ENCODE measurements at places on chromosomes 2 and 18.
A peak's percentile ranks its signal among the peaks of the same experiment; 100 is the strongest.

DNA sequence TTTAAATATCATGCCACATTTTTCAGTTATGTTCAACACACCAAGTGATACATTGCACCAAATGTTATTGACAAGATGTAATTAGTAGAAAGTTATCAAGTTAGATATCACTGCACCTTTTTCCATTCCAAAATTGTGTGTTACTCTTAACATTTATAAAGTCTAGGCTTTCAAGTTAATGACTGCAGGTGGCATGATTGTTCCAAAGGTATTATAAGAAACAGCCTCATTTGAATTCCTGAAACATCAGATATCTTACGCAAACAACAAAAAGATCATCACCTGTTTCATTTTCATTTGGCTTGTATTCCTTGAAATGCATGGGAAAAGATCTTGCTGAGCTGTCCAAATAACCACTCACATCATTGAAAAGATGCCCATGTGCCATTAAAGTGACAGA, 1528.2 kb upstream of the ZEB2 start:
- no peak for DNase-seq

- no peak for DNase-seq
Measured at GRCh38 chr18:25349926-25350487, 2.0 kb downstream of the ZNF521 start.

DNA sequence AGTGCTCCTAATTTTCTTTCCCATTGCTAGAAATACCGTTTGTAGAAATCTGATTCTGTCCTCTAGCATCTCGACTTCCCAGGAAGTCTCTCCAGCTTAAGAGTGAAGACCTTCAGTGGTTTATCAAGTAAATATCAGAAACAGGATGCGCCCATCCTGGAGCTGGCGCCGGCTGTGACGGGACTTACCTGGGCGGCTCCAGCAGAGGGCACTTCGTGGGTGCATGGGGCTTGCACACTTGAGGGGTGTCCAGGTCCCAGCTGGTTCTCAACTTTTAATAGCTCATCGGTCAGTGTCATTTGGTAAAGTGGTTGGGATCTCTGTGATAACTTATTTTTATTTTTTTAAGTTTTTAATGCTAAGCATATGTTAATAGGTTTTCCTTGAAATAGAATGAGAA, 167.0 kb upstream of the TPO start:
- DNase-seq: no peak

DNA sequence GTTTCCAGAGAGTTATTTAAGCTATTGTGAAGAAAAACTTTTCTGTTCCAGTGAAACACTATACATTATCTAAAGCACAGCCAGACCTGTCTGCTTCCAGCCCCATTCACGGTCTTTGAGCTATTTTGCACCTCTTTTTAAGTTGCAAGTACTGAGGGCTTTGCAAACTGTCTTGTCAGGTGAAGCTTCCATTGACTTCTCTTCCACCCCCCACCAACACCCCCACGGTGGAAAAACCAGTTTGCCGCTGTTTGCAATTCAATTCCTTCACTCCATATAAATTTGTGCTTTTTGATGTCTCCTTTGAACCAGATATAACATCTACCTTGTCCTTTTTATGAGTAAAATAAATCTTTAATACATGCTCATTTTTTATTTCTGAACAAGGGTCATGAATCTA, 15.7 kb downstream of the B3GNT7 start:
- no peak for DNase-seq

DNA sequence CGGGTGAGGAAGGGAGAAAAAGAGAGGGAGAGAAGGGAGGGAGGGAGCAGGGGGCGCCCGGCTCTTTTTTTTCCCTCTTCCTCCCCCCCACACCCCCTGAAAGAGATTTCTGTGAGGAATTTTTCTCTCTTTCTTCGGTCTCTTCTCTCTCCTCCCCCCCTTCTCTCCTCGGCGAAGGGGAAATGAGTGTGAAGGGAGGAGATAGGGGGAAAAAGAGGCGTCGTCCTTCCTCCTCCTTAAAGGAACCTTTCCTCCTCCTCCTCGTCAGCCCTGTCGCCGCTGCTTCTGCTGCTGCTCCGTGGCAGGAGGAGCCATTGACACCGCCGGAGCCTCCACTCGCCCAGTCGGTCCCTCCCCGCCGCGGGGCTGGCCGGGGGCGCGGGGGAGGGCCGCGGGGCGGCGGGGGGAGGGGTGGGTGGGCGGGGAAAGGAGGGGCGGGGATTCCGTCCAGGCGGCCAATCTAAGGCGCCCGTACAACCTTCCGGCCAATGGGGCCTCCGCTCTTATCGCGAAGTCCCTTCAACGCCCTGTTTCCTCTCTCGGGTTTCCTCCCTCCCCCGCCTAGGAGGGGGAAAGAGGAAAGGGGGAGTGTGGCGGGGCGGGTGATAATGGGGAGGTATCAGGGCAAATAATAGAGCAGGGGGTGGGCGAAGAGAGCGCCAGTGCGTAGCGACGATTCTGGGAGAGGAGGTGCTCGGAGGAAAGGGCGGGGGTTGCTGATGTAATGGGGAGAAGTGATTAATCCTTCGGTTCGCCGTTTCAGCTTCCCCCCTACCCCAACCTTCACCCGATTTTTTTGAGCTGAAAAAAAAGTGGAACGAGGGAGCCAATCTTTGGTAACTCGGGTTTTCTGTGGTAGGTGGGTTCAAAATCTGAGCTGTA, at the start of gene FBXO11:
FBXO11 (minus strand) TSS at position 342 of the 882 bp plus-strand sequence. CDS start 778 bp downstream, outside the sequence.
- peak; percentile 91 for DNase-seq

DNA sequence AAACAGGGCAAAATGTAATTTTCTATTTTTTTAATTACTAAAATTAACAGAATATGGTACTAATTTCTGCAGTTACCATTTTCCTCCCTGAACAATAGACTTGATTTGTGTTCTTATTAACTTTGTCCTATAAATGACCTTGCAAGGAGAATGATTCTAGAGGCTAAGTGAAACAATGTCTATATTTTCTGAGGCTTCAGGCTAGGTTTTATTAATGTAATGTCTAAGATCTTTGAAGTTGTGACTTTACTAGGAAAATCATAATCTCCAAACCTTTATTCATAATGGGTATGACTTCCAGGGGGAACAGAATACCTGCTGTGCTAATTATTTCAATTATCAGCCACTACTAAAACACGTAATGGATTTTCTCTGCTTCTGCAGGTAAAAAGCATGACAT, 94.4 kb downstream of the TAF4B start:
- no peak for DNase-seq

- no peak for DNase-seq
Measured at GRCh38 chr2:54954705-54955357, 95.4 kb downstream of the RTN4 start.

- peak; percentile 63 for DNase-seq
Measured at GRCh38 chr2:170929686-170930050, 615 bp downstream of the GORASP2 start.

GRCh38 chr2:15732341-15733077, 140.8 kb downstream of the DDX1 start:
- DNase-seq: no peak

- DNase-seq: no peak
Measured at GRCh38 chr2:232629129-232629475, 4.3 kb upstream of the EFHD1 start.

GRCh38 chr2:46775722-46776121, 139.9 kb downstream of the MCFD2 start:
- DNase-seq: no peak

- DNase-seq: no peak
Measured at GRCh38 chr2:128435576-128436478, 117.2 kb upstream of the HS6ST1 start.

DNA sequence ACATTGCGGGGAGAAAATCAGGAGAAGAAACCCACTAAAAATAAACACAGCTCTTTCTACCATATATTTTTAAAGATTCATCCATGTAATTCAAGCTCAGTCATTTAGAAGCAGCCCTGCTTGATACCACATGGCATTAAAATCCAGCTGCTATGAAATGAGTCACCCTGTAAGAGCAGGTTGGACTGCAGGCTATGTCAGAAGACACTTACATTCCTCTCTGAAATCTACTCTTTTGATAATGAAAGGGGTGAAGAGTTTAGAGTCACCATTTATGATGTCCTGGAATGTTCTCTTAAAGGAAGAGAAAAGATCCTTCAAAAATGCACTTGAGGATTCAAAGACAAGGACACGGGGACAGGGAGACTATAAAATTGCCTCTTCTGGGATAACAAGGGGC, 100.6 kb upstream of the APCDD1 start:
- no peak for DNase-seq

DNA sequence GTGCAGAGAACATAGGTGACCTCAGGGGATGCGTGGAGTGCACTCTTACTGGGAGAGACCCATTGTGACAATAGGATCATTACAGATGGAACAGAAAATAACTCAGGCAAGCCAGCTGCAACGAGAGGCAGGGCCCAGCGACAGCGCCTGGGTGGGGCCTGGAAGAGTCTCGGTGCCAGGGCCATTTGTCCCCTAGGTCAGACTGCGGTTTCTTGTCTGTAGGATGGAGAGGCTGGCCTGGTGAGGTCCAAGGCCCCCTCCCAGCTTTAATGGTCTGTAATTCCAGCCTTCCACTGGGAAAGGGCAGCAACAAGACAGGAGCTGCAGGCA, 208.6 kb upstream of the APCDD1 start:
- DNase-seq: no peak

DNA sequence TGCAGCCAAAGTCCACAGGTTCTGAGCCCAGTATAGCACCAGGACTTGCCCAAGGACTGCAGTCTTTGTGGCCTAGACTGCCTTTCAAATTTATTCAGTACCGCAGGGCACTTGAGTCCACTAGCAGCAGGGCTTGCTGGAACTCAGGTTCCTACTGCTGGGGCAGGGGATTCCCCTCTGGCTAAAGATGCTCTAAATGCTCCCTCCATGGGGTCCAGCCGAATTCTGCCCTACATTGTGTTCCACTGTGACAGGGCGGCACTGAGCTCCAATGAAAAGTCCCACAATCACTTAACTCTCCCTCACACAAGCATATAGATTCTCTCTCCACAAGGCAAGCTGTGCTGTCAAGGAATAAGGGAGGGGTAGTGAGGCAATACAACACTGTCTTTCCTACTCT, 518.1 kb upstream of the VRK2 start:
- no peak for DNase-seq

- DNase-seq: no peak
Measured at GRCh38 chr18:74831571-74832250, 234.0 kb downstream of the ZNF407 start.

- DNase-seq: no peak
Measured at GRCh38 chr2:235500110-235500760, 6.4 kb downstream of the AGAP1 start.

DNA sequence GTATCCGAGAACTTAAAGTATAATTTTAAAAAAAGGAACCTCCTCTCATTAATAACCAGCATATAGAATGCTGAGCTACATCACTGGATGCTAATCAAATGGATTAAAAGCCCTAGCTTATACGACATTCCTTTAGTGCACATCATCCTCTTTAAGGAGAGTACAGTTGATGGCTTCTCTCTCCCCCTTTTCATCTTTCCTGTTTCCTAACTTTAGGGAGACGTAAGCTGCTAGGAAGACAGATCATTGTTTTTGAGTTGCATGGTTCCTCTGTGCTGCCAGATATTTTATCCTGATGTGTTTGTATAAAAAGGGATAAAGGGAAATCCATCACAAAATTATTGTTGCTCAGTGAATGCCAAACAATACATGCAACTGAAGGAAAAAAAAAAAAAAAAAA, 94.2 kb downstream of the SLC8A1 start:
- DNase-seq: no peak

GRCh38 chr2:69774984-69775982, 33.3 kb downstream of the ANXA4 start:
- no peak for DNase-seq

GRCh38 chr2:18804536-18804935, 215.2 kb upstream of the NT5C1B start:
- no peak for DNase-seq

- DNase-seq: no peak
Measured at GRCh38 chr18:74773171-74773624, 175.5 kb downstream of the ZNF407 start.

DNA sequence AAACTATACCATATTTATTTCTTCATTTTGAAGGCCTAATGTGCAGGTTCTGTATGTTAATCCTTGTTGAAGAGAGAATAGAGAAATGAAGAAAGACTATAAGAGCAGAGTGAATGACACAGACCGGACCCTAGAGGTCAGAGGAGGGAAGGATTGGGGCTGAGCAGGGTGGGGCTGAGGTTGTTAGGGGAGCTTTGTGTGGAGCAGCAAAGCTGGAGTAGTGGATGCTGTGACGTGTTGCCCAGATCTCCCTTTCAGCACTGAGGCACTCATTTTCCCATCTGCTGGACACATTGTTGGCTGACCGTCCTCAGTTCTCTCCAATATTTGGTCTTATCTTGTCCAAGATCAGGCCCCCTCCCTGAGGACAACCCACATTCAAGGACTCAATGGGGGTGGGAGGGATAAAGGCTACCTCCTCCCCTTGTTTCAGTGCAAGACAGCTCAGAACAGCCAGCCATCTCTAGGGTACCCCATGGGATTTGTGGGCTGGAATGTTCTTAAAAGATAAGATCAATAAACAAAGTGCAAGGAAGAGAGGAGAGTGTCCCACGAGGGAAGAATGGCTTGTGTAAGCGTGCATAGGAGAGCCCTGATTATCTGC, 143.6 kb downstream of the TDRD15 start:
- DNase-seq: no peak

DNA sequence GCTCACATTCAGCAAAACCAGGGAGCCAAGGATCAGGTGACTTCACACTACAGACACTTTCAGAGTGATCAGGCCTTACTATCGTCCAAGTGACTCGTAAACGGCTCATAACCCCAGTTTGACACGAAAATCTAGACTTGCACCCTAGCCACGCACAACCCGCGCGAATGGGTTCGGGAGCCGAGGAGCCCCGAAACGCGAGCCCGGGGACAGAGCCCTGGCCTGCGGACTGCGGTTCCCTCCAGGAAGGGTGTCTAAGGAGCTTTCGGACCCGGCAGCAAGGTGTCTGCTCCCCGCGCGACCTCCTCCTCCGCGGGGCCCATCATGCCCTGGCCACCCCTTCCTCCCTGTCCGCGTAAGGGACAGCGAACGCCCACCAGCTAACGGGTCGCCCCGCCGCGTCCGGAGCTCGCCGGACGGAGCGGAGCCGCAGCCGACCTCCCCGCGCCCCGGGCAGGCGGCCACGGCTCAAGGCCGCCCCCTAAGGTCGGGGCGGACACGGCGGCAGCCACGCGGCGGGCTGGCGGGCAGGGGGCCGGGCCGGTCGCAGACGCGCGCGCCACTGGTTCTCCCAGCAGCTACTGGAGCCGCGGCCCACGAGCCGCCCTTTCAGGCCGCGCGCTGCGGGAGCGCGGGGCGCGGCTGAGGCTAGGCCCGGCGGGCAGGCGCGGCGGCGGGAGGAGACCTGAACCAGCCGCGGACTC, 575 bp downstream of the ATL2 start:
- DNase-seq: peak; percentile 73

GRCh38 chr2:67733517-67733916, 329.3 kb downstream of the C1D start:
- no peak for DNase-seq

- DNase-seq: no peak
Measured at GRCh38 chr2:113219092-113219441, 45.3 kb downstream of the PSD4 start.

- no peak for DNase-seq
Measured at GRCh38 chr2:1993711-1994682, 249.7 kb upstream of the PXDN start.

DNA sequence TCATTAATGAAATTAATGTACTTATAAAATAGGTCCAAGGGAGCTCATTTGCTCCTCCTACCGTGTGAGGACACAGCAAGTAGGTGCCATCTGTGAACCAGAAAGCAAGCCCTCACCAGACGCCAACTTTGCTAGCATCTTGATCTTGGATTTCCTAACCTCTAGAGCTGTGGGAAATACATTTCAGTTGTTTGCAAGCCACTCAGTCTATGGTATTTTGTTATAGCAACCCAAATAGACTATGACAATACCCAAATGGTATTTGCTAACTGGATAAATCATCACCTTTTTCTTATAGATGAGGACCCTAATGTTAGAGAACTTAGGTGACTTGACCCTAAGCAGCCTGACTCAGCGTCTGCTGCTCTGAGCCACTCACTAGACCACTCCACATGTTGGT, 379.6 kb downstream of the HRH4 start:
- DNase-seq: no peak
